ENCODE measurements at places on chromosomes 11 and 22.

GRCh38 chr22:18060646-18061620 lies 16.9 kb upstream of the PEX26 start:
- DNase-seq, result no peak

DNA sequence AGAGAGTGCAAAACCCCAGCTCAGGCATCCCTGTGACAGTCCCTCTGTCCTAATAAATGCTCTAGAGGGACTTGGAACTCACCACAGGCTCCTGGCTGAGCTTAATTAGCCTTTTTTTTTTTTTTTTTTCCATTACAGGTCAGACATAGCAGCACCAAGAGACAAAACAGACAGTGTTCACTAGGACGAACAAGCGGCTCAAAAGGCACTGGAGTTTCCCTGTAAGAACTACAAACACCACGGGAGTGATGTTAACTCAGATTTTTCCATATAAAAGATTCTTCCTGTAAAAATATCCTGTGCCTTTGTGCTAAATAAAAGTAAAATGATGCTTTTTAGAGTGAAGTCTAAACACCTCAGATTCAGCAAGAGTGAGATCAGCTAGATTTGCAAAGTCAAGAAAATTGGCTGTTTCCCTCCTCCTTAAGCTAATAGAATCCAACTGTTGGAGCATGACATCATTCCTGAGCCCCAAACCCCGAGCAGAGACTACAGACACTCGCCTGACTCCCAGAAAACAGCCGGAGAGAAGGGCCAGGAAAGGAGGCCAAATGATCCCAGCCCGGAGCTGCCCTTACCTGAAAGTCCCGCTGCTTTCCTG lies 101.0 kb upstream of the AKIP1 start:
- DNase-seq, result no peak

DNA sequence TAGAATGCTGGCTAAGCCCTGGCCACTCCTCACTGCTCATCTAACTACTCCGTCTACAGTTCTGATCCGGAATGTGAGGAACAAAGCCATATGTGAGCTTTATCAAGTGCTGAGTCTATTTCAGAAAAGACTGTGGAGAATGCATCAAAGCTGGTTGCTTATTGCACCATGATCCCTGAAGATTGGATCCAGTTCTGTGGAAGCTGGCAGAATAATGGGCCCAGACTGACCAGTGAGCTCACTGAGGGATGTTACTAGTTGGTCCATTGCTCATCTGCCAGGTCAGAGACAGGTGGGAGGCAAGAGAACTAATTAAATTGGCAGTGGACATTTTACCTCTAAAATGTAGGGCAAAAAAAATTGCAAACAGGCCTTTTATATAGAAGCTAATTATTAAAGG lies 681.3 kb downstream of the NTM start:
- DNase-seq, result no peak

DNA sequence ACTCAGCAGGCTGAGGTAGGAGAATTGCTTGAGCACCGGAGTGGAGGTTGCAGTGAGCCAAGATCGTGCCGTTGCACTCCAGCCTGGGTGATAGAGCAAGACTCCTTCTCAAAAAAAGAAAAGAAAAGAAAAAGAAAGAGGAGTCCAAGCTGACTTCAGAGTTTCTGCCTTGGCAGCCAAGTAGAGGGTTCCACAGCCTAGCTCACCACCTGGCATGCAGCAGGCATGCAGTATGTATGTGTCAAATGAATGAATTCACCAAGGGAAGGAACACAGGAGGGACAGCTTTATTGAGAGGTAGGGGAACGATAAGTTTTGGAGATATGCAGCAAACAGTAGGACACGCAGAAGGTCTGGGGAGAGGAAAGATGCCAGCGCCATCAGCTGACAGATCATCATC lies 230.4 kb downstream of the BUD13 start:
- no peak for DNase-seq

GRCh38 chr11:118804094-118804493 lies 13.1 kb upstream of the DDX6 start:
- no peak for DNase-seq

DNA sequence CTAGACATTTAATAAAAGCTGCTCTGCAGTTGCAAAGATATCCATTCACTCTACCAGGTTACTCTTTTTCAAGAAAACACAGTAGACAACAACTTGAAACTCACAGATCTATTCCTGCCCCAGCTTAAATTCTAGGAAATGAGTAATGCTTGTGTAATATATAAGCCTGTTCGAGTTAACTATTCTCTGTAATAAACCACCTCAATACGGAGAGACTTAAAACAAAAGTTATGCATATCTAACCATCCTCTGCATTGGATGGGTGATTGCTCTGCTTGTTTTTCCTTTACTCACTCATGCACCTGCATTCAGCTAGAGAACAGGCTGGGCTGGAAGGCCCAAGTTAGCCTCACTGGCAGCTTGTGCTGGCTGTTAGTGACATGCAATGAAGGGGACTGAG lies 13.3 kb downstream of the LRRC4C start:
- DNase-seq, result no peak

DNA sequence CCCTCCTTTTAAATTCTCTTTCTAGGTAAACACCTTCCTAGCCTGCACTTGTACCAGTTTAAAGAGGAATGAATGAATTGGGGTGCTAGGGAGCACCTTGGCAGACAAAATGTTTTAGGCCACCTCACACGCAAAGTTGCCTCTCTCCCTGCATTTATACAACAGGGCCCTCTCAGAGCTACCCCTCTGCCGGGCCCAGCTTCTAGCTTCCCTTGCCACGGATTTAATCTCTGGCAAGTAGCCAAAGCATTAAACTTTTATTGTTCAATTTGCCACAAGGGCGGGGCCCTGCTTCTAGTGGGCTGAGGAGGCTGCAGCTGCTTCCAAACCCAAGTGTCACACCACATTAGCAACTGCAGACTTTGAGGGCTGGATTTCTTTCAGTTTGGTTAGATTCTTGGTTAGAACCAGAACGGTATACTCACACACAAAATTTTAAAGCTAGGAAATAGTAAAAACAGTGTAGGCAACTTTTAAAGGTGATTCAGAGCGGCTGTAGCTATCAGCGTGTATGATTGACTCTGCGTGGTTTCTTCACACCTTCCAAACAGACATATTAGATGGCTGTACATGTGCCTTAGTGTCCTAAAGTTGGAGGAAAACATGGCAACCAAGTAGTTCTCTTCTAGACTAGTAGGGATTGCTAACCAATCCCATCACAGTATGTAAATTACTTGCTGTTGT lies 6.5 kb downstream of the KREMEN1 start:
- no peak for DNase-seq

GRCh38 chr22:36341640-36342041 lies 46.1 kb downstream of the MYH9 start:
- no peak for DNase-seq

DNA sequence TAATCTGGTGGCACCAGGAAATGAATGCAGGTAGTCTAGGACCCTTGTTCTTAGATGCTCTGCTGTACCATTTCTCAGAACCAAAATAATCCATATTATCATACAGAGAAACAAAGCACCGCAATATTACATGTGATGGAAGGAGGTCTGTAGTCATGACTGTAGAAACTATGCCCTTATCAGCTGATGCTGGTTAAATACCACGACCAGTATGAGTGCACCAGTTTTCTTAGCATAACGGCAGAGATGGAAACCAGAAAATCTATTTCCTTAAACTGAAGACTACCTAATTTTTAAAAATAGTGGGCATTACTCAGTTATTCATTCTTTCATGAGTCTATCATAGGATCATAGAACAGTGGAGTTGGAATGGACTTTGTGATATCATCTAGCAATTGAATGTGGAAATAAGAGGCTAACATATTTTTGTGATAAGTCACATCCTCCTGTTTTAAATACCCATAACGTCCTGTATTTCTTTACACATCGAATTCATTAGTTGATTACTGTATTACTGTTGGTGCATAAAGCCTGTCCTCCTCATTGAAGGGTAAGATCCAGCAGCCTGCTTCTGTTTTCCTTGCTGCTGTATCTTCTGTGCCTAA lies 15.1 kb downstream of the JHY start:
- no peak for DNase-seq

DNA sequence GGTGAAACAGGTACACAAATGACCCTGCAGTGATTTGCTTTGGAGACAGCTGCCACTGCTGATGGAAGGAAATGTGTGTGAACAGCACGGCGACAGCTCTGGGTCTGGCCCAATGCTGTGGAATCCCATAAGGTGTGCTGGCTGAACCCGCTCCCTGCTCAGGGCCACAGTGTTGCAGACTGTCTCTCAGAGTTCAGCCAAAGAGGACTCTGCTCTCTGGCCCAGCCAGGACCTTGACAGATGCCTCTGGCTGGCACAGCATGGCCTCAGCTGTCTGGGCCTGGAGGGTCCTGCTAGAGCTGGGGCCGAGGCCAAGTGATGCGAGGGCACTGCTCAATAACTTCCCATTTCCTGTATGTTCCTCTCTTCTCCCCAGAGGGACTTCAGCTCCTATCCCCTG lies 5.3 kb upstream of the ABCC8 start:
- DNase-seq, result no peak

DNA sequence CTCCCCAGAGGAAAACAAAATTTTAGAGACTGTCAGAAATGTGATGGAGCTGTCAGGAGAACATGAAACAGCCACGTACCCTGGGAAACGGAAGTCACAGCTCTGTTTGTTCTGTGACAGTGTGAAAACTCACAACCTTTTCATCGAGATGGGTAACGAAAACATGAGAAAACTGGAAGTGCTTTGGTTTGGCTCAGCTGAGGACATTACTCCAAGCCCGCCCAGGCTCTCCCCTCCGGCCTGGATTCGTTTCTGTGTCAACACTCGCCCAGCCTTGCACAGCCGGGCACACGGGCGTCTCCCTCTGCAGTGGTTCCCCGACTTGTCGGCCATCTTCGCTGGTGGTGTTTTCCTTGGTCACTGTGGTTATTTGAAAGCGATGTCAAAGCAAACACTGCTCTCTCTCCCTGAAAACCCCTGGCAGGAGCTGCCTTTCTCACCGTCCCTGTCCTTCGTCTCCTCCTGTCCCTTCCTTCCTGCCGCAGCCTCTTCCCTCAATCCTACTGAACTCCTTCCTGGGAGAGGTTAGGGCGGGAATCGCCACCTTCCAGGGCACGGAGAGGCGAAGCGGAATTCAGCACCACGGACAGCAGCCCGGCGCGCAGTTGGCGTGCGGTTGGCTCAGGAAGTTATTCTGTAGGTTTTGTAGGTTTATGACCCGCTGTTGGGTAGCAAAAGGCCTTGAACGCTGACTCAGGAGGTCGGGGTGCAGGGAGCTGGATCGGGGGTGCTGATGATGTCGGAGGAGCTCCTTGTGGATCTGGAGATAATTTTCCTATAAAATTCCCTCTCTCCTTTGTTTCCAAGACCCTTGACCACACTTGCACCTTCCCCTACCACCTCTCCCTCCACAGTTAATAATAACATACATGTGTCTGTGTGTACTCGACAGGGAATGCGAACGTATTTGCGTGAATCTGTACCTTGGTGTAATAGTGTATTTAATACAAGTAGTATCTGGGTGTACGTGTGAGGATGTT lies 13.1 kb upstream of the RPS19BP1 start:
- DNase-seq, result no peak

GRCh38 chr11:48063424-48063978 lies 83.1 kb downstream of the PTPRJ start:
- no peak for DNase-seq

DNA sequence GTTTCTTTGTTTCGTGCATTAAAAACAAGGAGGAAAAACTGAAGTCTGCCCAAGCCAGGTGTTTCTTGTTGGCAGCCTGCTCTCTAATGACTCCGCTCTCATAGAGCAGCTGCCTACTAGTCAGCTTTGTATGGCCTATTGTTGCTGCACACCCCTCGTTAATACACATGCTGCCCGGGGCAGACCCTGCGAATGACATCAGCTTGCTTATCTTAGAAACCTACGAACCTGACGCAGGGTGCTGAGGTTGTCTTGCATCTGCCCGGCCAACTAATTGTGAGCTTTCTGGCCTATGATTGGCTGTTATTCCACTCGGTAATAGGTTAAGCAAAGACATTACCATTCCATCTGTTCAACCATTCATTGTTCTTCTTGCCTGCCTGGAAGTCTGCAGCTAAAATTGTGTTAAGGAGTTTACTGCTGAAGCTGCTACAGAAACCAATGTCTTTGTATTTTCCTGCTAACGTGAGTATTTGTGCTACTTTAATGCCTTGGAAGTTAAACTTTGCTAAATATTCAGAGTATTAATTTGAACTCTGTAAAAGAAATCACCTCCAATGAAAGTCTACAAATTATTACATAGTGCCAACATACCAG lies 37.5 kb downstream of the ZC3H12C start:
- DNase-seq, result no peak

DNA sequence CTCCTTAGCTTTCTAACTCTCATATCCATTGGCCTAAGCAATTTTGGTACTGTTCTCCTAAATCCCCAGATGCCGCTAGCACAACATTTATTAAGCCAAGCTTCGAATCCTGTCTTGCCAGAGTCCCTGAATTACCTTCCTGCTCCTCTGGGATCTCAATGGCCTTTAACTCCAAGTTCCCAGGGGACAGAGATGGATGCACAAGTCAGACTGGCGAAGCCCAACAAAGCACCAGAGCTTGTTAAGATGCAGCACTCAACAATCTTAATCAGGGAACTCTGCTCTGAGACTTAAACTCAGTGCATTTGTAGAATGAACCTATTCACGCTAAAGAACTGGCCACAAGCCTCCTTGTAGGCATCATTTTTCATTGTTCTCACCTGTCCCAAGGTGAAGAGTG lies 9.4 kb downstream of the GALNT18 start:
- no peak for DNase-seq

DNA sequence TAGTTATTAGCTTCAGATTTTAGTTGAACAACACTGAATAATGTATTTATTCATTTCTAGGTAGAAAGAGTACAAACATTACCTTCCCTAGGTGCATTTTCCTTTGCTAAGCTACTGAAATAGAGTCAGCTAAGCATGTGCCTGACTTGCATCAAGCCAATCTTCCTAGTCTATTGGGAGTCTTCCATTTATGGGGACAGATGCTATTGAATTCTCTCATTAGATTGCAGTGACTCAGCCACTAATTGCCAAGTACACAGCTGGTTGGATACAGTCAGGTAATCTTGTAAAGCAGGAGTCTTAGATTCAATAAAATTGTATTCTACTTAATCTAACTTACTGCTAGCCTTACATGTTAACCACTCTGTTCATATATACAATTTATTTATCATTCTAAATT lies 55.2 kb upstream of the RPS13 start:
- no peak for DNase-seq

DNA sequence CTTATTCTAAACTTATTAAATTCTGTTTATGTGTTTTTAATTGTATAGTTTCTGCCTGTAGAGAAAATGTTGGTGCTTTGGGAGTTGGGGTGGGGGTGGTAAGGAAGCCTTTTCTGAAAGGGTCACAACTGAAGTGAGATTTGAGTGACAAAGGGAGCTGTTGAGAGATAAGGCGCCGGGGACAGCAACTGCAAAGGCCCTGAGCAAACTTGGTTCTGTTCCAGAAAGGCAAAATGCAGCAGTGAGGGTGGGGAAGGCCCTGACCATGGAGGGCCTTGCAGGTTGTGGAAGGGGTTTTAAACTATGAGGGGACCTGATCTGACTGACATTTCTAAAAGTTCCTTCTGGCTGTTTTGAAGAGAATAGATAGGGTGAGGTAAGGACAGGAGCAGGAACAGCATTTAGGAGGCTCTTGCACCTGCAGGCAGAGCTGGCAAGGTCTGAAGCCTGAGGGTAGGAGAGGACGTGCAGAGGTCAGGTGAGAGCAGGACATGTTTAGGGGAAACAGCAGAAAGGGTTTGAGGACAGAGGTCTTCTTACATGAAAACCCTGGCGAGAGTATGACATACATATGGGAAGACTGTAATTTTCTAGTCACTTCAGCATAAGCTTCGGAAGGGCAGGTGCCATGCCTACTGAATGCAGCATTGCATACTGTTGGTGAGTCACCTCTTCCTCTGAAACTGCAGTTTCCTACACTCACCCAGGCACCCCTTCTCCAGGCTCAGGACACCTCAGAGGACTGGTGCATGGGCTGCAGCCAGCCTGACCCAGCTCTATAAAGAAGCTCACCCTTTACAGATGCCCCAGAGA lies 190.7 kb downstream of the SNX19 start:
- no peak for DNase-seq

All from vagina (tissue), 2 donors.